ENCODE measurements at places on chromosomes 7 and 10.

DNA sequence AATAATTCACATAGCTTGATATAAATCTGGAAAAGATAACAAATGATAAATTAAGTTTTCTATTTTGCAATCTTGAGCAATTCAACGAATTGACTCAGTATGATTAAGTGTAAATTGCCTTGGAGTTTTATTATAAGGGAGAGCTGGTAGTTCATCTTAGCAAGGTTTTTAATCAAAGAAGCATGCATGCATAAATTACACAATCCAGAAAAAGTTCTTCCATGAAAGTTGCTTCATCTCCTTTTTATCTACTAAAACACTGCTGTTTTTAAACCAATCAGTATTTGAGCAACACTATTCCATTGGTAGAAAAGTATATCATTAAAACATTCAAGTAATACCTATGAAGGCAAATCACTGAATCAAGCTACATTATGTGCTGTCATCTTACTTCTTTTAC is 47.6 kb downstream of the POT1 start:
- DNase-seq = no peak

DNA sequence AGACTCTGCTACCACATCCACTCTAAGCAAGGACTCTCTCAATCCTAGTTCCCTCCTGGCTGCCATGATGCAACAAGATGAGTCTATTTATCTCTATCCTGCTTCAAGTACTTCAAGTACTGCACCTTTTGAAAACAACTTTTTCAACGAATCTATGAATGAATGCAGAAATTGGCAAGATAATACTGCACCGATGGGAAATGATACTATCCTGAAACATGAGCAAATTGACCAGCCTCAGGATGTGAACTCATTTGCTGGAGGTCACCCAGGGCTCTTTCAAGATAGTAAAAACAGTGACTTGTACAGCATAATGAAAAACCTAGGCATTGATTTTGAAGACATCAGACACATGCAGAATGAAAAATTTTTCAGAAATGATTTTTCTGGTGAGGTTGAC is 40.7 kb downstream of the AHR start:
- DNase-seq = no peak

DNA sequence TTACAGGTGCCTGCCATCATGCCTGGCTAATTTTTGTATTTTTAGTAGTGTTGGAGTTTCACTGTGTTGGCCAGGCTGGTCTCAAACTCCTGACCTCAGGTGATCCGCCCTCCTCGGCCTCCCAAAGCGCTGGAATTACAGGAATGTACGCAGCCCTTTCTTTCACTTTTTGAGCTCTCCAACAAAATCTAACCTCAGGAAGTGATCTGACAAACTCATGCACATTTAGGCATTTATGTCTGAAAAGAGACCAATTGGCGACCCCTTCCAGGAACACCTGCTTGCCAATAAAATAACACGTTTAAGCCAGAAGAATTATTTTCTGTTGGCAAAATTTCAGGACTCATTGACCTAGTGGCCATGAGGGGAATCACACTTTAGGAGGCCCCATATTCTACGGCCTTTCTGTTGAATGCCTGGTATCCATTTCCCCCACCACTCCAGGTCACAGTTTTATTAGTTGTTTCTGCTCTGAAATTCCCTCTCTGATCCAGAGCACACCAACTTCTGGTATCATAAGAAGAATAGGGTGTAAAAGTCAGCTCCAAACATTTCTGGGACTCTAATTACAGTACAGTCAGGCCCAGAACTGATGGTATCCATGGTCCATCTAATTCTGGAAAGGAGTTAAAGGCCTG is 65.8 kb upstream of the FRMD4A start:
- no peak for DNase-seq

GRCh38 chr7:157526913-157527634 is 190.3 kb downstream of the DNAJB6 start:
- no peak for DNase-seq

DNA sequence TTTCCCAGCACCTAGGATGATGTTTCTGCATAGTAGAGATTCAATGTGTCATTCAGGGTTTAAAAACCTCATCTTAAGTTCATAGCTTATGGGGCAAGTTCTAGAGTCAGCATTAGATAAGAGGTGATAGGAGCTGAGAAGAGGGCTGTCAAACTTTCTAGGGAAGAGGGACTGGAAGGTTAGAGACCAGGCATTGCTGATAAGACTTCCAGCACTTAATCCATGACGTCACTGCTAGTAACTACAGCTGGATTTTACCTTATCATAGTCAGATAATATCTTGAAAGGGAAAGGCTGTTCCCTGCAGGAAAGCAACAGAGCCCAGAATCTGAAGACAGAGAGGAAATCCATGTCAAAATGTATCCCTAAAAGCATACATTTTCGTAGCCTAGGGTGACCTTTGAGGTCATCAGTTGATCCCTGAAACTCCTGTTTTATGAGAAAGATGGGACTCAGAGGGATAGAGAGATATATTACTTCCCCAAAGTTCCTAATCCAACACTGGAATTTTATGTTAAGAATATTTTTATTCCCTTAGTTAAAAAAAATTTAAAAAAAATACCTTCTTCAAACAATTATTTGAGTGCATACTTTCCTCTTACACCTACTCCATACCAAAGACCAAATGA is 3.3 kb upstream of the CPED1 start:
- no peak for DNase-seq

- DNase-seq = no peak
Observed at GRCh38 chr7:72032934-72033333, 379.2 kb downstream of the CALN1 start.

GRCh38 chr10:119025336-119025735 is 4.2 kb upstream of the NANOS1 start:
- no peak for DNase-seq

- no peak for DNase-seq
Observed at GRCh38 chr10:3331690-3332230, 159.2 kb upstream of the PITRM1 start.

GRCh38 chr7:94957061-94957460 is 49.7 kb downstream of the PPP1R9A start:
- no peak for DNase-seq

- DNase-seq = no peak
Observed at GRCh38 chr7:149398195-149398820, 62.6 kb downstream of the ZNF777 start.

GRCh38 chr10:87740254-87740655 is 77.8 kb downstream of the ATAD1 start:
- no peak for DNase-seq

Measured in Kasumi-1 (cell line).